T-helper 2 cell (primary cell): ENCODE measurements at places on chromosomes 5 and 9.

- no peak for DNase-seq
Observed at GRCh38 chr9:99167119-99167518, 54.6 kb downstream of the ALG2 start.

DNA sequence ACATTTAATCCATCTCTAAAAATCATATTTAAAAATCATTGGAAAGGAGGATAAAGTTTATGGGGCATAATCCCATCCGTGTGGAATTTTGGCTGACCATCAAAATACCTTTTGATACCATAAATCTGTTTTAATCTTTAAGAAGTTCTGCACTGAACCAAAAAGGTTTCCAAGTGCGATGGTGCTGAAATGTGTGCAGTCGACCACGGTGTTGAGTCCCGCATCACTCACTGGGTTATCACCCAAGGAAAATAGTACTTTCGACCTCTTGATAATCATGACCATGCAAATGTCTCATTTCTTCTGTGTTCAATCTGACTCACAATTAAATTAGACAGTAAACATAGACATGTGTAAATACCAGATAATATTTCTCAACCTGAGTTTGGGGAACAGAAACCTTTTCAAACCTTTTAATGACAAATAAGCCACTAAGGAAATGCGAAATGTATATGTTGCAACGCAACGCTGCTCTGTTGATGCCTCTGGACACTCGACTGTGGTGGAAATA is 62.0 kb upstream of the CDH6 start:
- DNase-seq: no peak

- DNase-seq: no peak
Observed at GRCh38 chr5:123511290-123511647, 708 bp upstream of the CSNK1G3 start.

DNA sequence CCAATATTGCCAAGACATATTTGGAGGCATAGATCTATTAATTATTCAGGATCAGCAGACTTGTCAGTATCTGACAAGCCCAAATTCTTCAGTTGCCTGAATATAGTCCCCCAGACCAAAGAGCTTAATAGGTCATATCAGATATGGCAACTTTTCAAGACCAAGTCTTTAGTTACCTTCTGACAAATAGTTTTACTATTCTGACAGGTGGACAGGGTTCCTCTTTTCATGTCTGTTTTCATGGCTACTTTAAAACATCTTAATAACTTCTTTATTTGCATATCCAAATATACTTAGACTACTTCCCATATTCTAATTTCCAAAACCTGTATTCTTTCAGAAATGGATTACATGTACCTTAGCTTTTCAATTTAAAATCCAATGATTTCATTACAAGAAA is 65.4 kb downstream of the AUH start:
- no peak for DNase-seq

- no peak for DNase-seq
Observed at GRCh38 chr5:159120446-159120845, 20.7 kb upstream of the EBF1 start.

DNA sequence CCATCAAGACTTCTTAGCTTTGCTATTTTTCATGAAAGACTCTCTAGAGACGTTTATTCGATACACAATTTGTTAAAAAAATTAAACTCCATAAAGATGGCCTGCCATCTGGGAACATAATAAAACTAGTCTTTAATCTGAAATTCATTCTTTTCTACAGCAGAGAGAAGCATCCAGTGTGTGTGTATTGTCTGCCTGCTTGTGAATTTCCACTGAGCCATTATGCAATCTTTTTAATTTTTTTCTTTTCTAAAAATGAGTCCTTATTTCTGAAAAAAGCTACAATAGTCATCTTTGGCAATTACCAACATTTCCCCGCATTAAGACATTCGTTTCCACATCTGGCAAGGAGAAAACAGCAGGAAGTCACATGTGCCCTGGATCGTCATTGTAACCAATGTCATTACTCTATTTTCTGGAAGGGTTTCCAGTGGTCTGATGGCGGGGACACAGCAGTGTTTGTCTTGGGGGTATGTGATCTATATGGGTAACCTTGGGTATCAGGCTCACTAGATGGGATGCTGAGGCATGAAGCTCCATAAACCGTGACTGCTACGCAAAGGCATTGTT is 263.1 kb downstream of the MSX2 start:
- no peak for DNase-seq

GRCh38 chr9:107221321-107221720 is 61.8 kb upstream of the RAD23B start:
- no peak for DNase-seq

GRCh38 chr9:127091526-127091925 is 30.9 kb downstream of the ANGPTL2 start:
- DNase-seq: no peak

GRCh38 chr5:52925001-52925400 is 64.2 kb upstream of the ITGA2 start:
- no peak for DNase-seq

DNA sequence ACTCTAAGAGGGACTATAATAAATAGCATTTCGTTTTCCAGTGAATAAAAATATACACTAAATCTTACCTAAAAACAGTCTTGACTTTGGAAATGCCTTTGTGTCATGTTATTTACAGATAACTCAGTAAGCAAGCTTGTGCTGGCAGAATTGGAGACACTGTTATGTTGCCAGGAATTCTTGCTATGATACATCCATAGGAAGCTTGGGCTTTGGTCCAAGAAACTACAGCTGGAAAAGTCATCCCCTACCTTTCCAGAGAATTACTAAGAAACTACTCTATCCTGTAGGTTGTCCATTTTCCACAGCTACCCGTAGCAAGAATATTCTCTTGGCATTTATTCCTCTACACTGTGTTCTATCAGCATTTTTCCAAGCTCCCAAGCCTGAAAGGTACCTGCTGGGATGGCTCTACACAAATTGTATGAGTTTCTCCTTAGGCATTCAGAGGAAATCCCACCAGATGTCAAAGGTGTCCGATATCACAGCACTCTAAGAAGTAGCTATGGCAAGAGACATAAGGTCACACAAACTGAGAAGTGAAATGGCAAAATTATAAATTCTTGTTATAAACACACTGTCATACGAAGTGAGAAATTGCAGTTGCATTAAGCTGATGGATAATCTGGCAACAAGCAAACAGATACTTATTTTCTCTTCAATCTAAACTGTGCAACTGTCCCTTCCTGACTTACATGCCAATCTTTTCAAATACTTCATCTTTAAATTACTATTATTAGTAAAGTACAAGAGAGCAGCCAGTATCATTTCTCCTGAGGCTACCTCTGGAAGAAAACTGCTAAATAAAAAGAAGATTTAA is 68.5 kb downstream of the MCTP1 start:
- no peak for DNase-seq

GRCh38 chr9:135796784-135797485 is 95.0 kb downstream of the KCNT1 start:
- DNase-seq: no peak

GRCh38 chr5:170404398-170404797 is 15.2 kb upstream of the KCNMB1 start:
- no peak for DNase-seq

- DNase-seq: no peak
Observed at GRCh38 chr9:17130291-17130690, 4.5 kb upstream of the CNTLN start.

- DNase-seq: no peak
Observed at GRCh38 chr5:31638345-31638744, 586 bp upstream of the PDZD2 start.

- no peak for DNase-seq
Observed at GRCh38 chr9:115671236-115671962, 482.2 kb upstream of the PAPPA start.

DNA sequence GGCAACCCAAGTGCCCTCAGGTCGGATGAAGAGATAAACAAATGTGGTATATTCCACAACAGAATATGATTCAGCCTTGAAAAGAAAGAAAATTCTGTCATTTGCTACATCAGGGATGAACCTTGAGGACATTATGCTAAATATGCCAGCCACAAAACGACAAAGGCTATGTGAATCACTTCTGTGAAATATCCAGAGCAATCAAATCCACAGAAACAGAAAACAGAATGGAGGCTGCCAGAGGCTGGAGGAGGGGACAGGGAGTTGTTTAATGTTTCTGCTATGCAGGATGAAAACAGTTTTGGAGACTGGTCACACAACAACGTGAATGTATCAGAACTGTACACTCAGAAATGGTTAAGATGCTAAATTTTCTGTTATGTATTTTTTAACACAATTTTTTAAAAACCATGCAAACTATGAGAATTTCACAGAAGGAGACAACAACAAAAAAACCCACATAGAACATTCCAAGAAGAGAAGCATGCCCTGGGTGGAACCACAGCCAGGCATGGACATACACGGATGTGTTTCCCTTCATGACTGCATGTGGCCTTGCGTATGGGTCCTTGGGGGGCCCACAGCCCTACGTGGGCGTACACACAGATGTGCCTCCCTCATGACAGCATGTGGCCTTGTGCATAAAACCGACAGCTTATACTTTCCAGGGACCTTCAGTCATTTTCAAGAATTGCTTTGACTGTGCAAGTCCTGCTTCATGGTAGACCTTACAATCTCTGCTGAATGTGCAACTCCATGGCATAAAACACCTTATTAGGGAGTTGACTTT is 146.7 kb downstream of the ROR2 start:
- DNase-seq: no peak

- DNase-seq: no peak
Observed at GRCh38 chr5:51138164-51138563, 245.1 kb upstream of the ISL1 start.

DNA sequence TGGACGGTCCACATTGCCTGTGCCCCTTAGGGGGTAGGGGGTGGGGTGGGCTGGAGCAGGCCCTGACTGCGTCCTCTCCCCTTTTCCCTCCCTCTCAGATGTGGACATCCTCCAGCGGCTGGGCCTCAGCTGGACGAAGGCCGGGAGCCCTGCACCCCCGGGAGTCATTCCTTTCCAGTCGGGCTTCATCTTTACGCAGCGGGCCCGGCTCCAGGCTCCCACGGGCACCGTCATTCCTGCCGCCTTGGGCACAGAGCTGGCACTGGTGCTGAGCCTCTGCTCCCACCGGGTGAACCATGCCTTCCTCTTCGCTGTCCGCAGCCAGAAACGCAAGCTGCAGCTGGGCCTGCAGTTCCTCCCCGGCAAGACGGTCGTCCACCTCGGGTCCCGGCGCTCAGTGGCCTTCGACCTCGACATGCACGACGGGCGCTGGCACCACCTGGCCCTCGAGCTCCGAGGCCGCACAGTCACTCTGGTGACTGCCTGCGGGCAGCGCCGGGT is 12.3 kb downstream of the COL27A1 start:
- DNase-seq: no peak

DNA sequence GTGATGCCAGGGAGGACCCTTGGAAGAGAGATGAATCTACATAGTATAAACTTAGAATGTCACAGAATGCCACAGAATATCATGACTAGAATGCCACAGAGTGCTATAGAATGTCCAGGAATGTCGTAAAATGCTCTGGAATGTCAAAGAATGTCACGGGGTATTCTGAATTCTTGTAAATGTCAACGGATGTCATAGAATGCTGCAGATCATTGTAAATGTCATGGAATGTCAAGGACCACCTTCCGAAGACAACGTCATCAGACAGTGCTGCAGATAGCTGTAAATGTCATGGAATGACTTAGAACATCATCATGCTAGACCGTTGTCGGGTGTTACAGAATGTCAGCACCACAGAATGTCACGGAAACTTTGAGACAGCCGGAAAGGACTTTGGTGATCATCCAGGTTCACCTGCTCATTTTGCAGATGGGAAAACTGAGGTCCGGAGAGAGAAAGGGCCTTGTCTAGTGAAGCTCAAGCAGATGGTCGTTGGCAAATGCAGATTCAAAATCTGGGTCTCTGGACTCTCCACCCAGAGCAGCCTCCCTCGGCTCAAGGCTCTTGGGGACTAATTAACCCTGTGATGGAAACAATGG is 117.1 kb downstream of the LHX2 start:
- no peak for DNase-seq

- DNase-seq: no peak
Observed at GRCh38 chr5:73431204-73431851, 17.2 kb downstream of the FOXD1 start.

DNA sequence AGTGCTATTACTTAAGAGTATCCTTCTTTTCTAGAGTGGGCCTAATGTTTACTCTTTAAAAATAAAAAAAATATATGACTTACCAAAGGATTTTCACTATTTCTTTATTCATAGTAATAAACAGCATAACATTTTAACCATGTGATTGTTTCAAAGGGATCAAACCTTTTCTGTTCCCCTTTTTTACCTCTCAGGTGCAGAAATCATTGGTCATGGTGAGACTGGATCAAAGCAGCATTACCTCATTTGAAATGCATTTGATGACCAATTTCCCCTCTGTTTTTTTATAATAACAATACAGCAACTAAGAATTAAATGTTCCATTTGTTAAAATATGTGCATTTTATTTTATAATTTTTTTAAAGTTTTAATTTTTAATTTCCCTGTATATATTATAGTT is 598.0 kb upstream of the RGMB start:
- no peak for DNase-seq

DNA sequence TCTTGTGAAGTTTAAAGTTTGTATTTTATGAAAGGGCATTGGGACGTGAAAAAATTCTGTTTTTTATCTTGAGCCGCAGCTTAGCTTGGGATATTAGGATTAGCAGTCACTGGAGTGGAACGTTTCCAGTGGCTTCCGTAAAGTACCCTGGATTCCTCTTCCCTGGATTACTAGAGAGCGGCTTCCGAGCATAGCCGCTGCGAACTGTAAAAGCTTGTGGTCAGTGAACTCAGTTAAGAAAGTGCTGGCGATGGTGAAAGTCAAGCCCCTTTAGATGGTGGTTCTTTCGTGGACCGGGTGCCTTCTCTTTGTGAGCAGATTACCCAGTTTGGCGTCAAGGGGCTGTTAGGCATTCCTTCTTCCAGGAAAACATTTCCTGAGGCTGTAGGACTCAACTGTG is 168.1 kb downstream of the KDM4C start:
- DNase-seq: no peak

- DNase-seq: no peak
Observed at GRCh38 chr5:115565233-115565632, 20.7 kb upstream of the FEM1C start.

GRCh38 chr5:174571662-174572397 is 152.6 kb upstream of the MSX2 start:
- DNase-seq: no peak

DNA sequence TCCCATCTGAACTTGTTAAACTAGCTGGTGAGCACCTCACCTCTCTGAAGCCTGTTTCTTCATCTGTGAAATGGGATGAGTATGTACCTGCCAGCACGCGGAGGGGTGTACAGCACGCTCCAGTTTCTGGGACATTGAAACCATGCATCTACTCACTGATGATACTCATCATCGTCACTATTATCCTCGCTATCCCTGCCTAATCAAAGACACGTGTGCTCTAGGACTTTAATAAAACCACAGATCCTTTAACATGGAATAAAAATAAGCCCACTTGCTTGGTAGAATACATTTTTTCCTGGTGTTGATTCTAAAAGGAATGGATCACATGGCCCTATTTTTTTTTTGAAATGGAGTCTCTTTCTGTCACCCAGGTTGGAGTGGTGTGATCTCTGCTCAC is 37.3 kb upstream of the POMT1 start:
- no peak for DNase-seq

DNA sequence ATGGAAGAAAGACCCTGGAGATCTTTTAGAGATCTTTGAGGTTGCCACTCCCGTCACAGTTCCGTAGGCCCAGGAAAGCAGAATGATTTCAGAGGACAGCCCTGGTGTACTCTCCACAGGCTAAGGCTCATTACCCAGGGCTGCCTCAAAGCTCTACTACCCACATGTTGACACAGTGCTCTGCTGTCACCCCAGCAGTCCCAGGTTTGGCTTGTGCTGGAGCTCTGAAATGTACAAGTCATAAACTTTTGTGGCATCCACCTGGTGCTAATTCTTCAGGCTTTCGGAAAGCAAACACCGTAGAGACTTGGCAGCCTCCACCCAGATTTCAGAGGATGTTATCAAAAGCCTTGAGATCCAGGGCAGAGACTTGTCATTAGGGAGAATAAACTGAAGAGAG is 136.5 kb downstream of the MTRR start:
- no peak for DNase-seq
